Omental fat pad (tissue), 4 donors: ENCODE measurements at places on chromosomes 12 and 14.

GRCh38 chr12:74776378-74776777, 238.7 kb downstream of the ATXN7L3B start:
- DNase-seq = no peak

GRCh38 chr12:68487721-68488309, 122.9 kb upstream of the RAP1B start:
- DNase-seq = no peak

DNA sequence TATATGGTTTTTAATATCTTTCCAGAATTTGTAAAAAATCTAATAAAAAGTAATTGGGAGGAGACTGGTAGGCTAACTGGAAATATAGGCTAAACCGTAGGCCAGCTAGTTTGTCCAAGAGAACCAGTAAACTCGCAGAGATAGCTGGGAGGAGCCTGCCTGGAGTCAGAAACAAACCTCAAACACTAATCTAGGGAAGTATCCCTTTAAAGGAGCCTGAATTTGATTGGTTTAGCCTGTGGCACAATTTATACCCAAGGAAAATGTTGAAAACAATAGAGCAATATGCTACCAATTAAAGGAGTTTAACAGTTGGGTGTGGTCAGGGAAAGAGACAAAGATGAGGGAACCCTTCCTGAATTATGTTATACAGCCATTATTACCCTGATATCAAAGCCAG, 109.6 kb downstream of the EML5 start:
- DNase-seq = no peak

GRCh38 chr12:96890331-96890730, 16.7 kb upstream of the NEDD1 start:
- no peak for DNase-seq

GRCh38 chr14:23636317-23637211, at the start of gene DHRS2:
Gene DHRS2 (plus strand): TSS chr14:23636364. CDS start chr14:23638865, 2,501 bp downstream.
- DNase-seq = no peak

- DNase-seq = no peak
These were observed 12.8 kb downstream of the TNFRSF1A start for GRCh38 chr12:6328945-6329702.

DNA sequence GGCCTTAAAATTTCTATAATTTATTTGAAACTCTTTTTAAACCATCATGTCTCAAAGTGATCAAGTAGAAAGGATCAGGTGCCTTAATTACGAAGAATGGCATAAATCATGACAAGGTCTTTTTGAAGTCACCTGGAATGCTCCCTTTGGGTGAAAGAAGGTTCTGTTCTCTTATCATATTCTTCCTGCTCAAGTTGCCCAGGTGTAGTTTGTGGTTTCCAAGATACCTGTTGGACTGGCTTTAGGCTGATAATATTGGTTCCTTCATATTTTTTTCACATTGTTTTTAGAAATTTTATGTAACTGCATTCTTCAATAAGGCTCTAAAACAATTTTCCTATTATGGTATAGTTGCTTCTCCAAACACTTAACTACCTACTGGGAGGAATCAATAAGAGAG, 29.2 kb downstream of the RASSF3 start:
- no peak for DNase-seq

- DNase-seq = no peak
These were observed 11.5 kb downstream of the MAGOHB start for GRCh38 chr12:10601860-10602259.

GRCh38 chr12:82758749-82759330, 72.1 kb downstream of the TMTC2 start:
- DNase-seq = no peak

GRCh38 chr12:99097171-99097570, 452.1 kb downstream of the APAF1 start:
- no peak for DNase-seq

- no peak for DNase-seq
These were observed 29.8 kb upstream of the PKP2 start for GRCh38 chr12:32926356-32926755.

- DNase-seq = no peak
These were observed 5.8 kb downstream of the WSB2 start for GRCh38 chr12:118055144-118055557.

DNA sequence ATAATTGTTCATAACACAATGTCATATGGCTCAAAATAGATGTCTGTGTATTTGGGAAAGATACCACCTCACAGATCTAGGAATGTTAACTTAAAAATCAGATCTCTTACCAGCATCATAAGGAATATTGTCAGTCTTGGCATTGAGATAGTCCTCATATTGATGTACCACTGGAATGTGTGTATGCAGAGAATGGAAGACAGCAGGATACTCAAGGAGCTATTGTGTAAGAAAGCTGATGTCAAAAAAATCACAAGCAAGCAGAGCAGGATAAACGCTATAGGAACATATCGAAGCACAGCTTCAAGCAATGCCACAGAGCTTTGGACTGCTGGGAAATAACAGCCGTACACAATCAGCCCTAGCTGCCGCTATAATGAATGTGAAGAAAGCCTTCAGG, 45.1 kb upstream of the GRIN2B start:
- no peak for DNase-seq

GRCh38 chr12:3529281-3529680, 38.3 kb downstream of the PRMT8 start:
- DNase-seq = no peak

DNA sequence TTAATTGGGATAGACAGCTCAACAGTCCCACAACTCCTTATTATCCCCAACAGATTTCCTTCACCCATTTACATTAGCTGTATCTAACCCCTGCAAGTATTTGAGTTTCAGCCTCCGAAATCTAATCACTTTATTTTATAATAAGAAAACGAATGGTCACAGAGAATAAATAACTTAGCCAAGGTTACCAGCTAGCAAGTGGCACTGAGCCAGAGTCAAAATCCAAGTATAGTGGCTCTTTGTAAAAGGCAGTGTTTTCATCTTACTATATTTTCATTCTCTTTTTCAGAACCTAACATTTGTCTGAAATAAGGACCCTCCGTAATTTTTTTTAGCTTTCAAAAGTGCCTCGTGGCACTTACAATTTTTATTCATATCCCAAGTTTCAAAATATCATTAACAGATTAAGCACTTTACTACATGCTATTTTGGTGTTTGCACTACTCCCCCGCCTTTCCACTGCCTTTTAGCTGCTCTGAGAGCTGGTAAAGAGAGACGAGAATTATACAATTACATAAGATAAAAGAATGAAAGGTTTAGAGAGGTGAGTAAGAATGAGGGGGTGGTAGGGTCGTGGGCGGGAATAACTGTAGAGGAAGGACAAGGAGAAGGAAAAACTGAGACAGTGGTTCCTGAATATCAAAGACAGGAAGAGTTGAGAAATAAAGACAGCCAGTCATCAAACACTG, 3.7 kb upstream of the USP15 start:
- peak; percentile 48 for DNase-seq

- DNase-seq = no peak
These were observed 268.6 kb downstream of the BTG1 start for GRCh38 chr12:91877022-91877421.

DNA sequence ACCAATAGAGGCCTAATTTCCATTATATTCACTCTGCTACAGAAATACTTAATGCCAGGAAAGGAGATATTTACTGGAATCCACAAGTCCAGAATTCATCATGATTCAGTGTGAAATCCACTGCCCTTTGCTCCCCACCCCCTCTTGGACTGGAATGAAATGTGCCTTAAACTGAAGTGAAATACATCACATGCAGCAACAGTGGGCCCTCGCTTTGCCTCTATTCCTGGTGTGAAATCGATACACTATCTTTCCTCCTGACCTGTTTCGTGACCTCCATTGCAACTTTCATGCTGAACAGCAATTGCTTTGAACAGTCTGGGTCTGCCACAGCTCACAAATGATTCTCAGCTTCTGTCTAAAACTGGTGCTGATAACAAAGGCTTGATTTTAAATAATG, 100.6 kb downstream of the NPAS3 start:
- no peak for DNase-seq

DNA sequence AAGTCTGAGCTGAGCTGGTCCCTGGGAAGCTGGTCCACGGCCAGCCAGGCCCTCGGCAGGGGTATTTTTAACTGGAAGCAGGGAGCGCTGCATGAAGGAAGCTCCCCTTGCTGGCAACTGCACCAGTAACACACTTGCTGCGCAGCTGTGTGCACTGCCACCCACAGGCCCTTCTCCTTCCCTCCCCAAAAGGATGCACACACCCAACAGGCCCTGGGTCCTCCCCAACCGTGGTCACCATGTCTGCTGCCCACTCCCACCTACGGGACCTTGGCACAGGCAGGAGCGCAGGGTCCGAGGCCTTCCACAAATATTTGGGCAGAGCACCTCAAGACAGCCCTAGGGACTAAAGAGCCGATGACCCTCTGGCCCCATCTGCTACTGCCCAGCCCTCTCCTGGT, 157.0 kb upstream of the PRMT8 start:
- no peak for DNase-seq

DNA sequence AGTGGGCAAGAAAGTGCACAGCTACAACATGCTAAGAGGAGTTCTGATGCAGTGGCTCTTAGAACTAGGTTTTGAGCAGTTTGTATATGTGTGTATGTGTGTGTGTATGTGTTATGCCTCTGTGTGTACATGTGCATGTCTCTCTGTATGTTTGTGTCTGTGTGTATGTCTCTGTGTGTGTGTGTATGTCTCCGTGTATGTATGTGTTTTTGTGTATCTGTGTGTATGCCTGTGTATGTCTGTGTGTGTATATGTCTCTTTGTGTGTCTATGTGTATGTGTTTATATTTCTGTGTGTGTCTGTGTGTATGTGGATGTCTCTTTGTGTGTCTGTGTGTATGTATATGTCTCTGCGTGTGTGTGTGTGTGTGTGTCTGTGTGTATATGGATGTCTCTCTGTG, 139.6 kb downstream of the C12orf75 start:
- DNase-seq = no peak

DNA sequence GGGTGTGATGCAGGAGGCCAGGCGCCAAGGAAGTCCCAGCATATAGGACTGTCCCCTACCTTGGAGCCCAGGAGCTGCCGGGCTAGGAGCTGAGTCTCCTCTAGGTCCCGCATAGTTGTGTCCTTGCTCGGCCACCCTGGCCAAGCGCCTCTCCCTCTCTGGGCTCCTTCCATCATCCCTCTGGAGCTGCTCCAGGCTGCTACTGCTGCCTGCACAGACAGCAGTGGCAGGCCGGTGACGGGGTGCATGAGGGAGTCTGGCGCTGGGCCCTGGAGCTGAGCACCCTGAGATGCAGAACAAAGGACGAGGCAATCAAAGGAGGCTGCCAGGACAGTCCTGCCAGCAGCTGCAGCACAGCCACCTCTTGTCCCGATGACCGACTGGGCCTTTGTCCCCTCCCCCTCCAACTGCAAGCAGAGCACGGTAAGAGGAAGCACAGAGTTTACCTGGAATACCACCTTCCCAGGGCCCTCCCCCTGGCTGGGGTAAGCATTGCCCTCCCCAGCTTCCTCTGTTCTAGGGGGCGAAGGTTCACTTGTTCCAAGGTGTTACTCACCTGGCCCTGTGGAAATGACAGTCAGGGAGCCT, 10.4 kb downstream of the DTX1 start:
- DNase-seq = no peak

GRCh38 chr14:42541535-42542001, 934.9 kb downstream of the LRFN5 start:
- DNase-seq = no peak

DNA sequence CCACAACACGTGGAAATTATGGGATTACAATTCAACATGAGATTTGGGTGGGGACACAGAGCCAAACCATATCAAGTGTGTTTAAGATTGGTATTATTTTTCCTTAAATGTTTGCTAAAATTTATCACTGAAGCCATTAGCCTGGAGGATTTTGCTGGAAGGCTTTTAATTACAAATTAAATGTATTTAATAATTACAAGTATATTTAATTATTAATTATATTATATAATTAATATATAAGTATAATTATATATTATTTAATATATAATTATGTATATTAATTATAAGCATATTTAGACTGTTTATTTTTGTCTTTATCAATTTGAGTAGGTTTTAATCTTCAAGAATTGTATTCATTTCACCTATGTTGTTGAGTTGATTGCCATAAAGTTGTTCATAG, 427.4 kb upstream of the FLRT2 start:
- no peak for DNase-seq

- no peak for DNase-seq
These were observed 278.3 kb downstream of the ADGRD1 start for GRCh38 chr12:131232036-131232435.

DNA sequence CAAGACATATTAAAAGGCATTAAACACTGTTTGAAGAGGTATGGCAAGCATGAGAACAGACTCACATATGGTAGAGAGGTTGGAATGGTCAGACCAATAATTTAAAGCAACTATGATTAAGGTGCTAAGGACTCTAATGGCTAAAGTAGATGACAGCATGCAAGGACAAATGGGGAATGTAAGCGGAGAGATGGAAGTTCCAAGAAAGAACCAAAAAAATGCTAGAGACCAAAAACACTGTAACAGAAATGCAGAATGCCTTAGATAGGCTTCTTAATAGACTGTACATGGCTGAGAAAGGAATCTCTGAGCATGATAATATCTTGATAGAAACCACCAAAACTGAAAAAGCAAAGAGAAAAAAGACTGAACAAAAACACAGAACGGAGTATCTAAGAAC, 77.4 kb downstream of the RIN3 start:
- no peak for DNase-seq

DNA sequence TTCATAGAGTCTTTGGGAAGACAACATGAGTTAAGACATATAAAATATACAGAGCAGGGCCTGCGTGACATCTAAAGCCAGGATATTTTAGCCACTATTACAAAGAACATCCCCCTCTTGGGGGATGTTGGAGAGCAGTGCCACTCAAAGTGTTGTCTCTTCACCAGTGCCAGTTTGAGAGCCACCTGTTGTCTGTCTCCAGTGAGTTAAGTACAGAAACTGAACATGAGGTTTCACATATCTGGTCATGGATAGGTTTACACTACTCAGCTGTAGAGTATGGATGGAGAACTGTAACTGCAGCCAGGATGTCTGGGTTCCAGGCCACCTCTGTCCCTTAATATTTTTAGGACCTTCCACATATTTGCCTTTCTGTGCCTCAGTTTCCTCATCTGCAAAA, 39.1 kb downstream of the RNFT2 start:
- DNase-seq = no peak

- no peak for DNase-seq
These were observed 1.0 kb upstream of the RERG start for GRCh38 chr12:15222219-15222618.

- no peak for DNase-seq
These were observed 17.1 kb downstream of the ASCL4 start for GRCh38 chr12:107791465-107792089.

- DNase-seq = no peak
These were observed 13.0 kb upstream of the RIOX1 start for GRCh38 chr14:73477618-73478266.

- no peak for DNase-seq
These were observed 27.2 kb upstream of the ANO4 start for GRCh38 chr12:100767371-100767770.

GRCh38 chr14:51024377-51024776, 70.5 kb downstream of the TRIM9 start:
- DNase-seq = no peak

DNA sequence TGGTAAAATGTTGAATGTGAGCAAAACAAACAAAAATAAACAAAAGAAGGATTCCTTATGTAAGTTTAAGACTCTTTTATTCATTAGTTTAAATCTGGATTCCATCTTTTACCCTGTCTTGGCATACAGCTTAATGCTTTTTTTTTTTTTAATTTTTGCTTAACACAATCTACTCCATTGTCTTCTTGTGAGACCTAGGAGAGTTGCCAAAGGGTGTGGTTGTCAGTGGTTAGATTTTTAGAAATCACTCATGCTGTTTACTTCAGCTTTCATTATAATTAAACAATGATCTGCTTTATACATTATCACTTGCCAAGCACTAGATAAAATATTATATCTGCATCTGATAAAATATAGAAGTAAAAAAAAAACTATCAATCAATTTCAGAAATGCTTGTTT, 77.7 kb upstream of the KITLG start:
- DNase-seq = no peak
